ENCODE measurements at places on chromosomes 16 and 17. TPM values are rescaled to one million over a fixed set of nuclear protein-coding genes. Genes with fewer than 3 reads are reported as not detected.

Gene KRT27
- total RNA-seq = not detected

Gene RAP1GAP2
- total RNA-seq = 28.0 TPM

Gene DLG4
- total RNA-seq = 26.9 TPM

Gene RNF157
- 0.27 TPM for total RNA-seq

Gene SLC47A1
- total RNA-seq = under 0.01 TPM

Gene SLC38A8
- total RNA-seq = not detected

Gene ITFG1
- 15.3 TPM for total RNA-seq

Gene EIF3C
- total RNA-seq = 361 TPM

Gene TBC1D26
- not detected for total RNA-seq

Gene HOXB5
- 0.54 TPM for total RNA-seq

Gene RASL10B
- total RNA-seq = 2.2 TPM

Gene SLC52A1
- not detected for total RNA-seq

Gene BIRC5
- 5.9 TPM for total RNA-seq

Gene CDRT15
- not detected for total RNA-seq

Gene TP53TG3B
- total RNA-seq = not detected

Gene KRT31
- total RNA-seq = not detected

Gene RPL19
- 3,460 TPM for total RNA-seq

Gene CTRB1
- total RNA-seq = not detected

Gene SLC12A4
- total RNA-seq = 28.0 TPM

Gene TVP23A
- total RNA-seq = 4.0 TPM

Measured in hematopoietic multipotent progenitor cell (in vitro differentiated cells).